Activated CD4-positive, alpha-beta T cell treated with anti-CD3 and anti-CD28 coated beads for 1 hour (primary cell): ENCODE measurements at places on chromosomes 7 and 10.

DNA sequence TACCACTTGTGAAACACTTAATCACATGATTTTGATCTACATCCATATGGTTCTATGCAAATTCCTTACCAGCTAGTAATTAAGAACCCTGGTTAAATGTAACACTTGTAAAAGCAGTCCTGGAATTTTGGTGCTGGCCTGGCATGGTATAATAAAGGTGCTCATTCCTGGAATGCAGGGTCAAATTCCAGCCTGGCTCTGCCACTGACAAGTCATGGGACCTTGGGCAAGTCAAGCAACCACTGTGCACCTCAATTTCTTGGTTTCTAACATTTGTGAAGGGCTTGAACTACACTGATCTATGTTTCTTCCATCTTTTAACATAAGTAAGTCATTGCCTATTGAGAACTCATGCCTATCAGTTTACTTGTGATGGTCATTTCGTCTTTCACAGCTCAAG, 91.9 kb upstream of the PIK3CG start:
- DNase-seq: no peak

GRCh38 chr10:33273295-33274002, 61.0 kb downstream of the NRP1 start:
- no peak for DNase-seq

DNA sequence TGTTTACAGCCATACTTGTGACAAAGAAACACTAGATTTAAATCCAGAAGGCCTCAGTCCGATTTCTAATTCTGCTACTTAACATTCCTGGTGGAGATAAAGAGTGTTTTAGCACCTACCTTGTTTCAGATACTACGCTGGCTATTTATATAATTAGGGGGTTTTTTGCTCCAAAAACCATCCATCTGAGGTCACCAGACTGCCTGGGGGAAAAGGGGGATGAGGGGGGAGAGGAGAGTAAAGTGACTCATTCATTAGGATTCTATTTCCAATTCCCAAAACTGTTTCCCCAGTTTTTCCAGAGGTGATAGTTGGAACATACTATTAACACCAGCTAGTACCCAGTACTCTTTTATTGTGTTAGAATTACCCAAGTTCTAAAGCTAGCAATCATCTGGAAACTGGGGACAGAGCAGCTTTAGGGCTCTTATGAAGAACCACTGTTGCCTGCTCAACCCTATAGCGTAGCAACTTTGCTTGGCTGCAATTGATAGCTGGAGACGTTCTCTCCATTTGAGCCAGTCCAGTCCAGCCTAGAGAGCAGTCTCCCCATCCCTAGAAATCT, 6.6 kb downstream of the GCC1 start:
- no peak for DNase-seq

DNA sequence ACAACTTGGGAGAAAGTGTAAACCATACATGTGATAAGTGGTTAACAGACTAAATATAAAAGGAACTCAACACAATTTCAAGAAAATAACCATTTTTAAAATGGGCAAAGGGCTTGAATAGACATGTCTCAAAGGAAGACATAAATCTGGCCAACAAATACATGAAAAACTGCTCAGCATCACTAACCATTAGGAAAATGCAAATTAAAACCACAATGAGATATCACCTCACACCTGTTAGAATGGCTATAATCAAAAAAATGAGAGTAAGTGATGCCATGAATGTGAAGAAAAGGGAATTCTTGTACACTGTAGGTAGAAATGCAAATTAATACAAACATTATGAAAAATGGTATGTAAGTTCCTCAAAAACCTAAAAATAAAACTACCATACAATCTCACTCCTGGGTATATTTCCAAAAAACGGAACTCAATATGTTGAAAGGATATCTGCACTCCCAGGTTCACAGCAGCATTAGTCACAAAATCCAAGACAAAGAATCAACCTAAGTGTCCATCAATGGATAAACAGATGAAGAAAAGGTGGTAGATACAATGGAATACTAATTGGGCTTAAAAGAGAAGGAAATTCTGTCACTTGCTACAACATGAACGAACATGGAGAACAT, 5.6 kb downstream of the SNX13 start:
- no peak for DNase-seq

GRCh38 chr7:2510909-2511768, 8.4 kb upstream of the LFNG start:
- no peak for DNase-seq

DNA sequence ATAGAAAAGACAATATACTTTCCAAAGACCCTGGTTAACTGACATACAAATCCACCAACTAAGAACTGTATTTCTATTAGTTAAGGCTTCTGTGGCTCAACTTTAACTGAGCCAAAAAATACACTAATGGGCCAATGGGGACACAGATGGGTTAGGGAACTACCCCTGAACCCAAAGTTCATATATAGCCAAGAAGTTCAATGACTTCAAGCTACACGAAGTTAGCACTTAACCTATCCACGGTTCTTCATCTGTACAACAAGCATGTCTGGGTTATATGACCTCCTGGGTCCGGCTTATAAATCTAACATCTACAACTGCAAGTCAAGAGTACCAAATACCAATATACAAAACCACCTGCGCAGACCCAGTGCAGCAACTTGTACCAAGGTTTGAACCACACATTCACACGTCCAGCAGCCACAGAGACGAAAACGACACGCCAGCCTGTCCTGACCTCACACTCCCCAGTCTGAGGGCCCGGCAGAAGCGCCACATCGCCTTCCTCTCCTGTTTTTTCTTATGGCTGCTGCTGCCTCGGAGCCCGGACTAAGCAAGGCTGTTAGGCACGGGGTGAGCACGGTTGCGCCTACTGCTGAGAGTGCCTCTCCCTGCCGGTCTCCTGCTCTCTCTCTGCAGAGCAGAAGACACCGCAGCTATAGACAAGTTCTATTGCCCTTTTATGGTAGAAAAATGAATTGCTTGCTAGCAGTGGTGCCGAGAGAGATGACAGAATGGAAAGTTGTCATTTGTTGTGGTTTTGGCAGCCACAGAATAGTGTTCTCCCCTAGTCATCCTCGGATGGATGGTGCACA, 86.3 kb downstream of the RNF216 start:
- peak; percentile 78 for DNase-seq

GRCh38 chr7:50022451-50022850, 70.6 kb downstream of the ZPBP start:
- DNase-seq: no peak

DNA sequence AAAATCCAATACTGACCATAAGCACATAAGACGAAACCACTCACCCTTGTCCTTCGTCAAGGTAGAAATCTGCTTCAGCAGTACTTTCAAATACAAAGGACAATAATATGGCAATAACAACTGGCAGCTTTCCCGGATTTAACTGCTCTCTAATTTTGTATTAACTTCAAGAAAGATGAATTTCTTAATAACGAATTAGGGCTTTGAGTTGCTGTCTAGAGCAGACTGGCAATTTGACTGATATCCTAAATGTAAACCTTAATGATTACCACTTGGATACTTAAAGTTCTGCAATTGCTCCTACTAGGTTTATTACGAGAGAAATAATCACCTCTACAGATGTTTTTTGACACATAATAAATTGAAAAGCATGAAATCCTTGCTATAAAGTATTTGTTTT, 418.7 kb downstream of the MAGI2 start:
- no peak for DNase-seq
